ENCODE measurements at places on chromosomes 1 and 21.
A peak's percentile ranks its signal among the peaks of the same experiment; 100 is the strongest.

GRCh38 chr1:5140136-5140535 is 485.7 kb downstream of the AJAP1 start:
- no peak for DNase-seq

- no peak for DNase-seq
These were observed 145.2 kb downstream of the PGBD5 start for GRCh38 chr1:230280906-230281413.

DNA sequence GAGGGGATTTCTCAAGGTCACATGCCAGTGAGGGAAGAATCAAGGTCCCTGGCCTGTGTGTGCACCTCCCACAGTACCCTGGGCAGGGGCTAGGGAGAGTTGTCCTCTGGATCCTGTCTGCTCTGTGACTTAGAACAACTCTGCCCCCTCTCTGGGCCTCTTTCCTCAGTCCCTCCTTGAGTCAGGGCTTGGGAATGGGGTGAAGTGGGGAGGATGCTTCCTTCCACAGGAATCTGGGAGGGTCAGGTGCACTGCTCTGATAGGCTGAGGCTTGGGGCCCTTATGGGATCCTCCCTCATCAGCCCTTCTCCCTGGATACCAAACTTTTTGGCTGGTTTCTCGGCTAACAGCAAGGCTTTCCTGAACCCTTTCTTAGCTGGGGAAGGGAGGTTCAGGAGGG is 2.5 kb downstream of the TRNP1 start:
- DNase-seq, result peak; percentile 89

- DNase-seq, result peak; percentile 63
These were observed 193.0 kb downstream of the CACNA1E start for GRCh38 chr1:181676269-181676668.

DNA sequence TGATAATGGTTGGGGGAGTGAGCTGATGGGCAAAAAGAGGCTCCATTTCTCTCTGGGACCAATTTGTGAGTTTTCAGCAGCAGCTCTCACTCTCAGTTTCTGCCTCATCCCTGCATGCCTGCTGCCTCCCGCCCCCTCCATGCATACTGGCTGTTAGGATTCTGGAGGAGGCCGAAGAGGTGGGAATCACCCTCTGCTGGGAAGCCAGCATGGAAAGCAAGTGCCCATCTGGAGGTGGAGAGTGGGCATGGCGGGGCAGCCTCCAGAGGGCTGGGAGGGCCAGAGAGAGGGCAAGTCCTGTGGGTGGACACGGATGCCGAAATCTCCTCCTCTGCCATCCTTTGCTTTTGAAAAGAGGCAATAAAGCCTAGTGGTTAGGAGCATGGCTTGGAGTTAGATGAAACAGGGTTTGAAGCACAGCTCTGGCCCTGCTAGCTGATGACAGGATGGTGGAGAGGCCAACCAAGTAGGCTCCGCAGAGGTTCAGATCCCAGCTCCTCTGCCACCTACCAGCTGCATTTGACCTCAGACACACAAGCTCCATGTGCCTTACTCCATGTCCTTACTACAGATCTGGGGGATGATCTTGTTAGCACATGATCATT is 113.4 kb downstream of the GRIK3 start:
- no peak for DNase-seq

DNA sequence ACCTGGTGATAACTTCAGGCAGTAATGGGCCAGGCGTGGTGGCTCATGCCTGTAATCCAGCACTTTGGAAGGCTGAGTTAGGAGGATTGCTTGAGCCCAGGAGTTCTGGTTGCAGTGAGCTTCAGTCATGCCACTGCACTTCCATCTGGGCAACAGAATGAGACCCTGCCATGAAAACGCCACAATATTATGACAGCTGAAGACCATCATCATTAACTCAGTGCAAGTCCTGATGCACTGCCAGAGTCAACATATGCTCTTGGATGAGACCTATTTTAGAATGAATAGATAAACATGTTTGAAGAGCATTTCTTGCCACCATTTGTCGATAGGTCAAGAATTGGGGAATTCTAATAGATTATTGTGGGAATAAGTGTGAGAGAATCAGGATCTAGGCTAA is 26.4 kb downstream of the HENMT1 start:
- DNase-seq, result no peak

Measured in RWPE1 (cell line).